Stimulated activated CD8-positive, alpha-beta memory T cell treated with anti-CD3 and anti-CD28 coated beads, Interleukin-4, amount 100 ng/mL, for 1 hour (primary cell): ENCODE measurements at places on chromosomes 7 and 10.

DNA sequence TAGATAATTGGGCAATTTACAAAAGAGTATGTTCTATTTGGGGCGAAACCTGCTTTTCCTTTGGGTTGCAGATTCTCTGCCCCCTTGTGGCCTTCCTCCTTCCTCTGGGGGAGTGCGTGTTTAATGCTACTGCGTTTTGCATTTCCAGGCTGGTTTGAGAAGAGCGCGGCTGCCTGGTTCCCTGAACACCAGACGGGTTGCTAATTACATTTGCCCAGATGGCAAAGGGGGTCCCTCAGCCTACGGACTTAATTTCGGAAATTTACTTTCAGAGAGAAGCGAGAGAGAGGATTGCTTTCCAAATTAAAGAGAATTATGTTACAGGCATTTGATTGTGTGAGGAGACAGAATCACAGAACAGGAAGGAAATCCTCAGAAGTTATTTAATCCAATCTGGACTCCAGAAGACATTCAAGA is 91.9 kb upstream of the JAZF1 start:
- no peak for DNase-seq

DNA sequence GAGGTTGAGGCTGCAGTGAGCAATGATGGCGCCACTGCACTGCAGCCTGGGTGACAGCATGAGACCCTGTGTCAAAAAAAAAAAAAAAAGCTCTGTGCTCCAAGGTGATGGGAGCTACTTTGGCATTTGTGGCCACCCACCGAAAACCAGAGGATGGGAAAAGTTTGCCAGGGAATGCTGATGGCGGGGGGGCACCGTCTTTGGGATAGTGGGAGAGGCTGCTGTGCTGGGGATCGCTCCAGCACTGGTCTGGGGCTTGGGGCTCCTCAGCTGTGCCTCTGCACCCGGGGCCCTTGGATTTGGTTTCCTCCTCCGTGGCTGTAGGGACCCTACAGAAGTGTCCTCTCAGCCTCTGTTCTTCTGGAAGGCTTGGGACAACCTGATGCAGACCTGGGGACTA is 11.7 kb upstream of the RAMP3 start:
- DNase-seq = no peak

DNA sequence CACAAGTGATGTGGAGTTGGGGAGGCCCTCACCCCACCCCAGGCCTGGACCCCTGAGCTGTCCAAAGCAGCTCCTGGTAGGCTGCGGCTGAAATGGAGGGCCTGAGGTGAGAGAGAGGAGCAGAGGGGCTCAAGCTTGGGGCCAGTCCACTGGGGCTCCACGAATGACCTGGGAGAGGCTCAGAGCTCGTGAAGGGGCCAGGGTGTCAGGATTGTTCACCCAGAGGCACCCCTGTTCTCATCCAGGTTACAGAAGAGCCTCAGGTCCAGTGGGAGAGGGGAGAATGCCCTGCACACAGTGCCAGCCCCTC is 102.2 kb upstream of the RET start:
- DNase-seq = no peak

GRCh38 chr7:98802088-98802780 is 67.6 kb downstream of the TMEM130 start:
- DNase-seq = no peak

GRCh38 chr10:46028584-46029460 is 1.6 kb downstream of the NCOA4 start:
- no peak for DNase-seq

GRCh38 chr7:106070201-106070551 is 41.9 kb downstream of the SYPL1 start:
- DNase-seq = no peak

- no peak for DNase-seq
Measured at GRCh38 chr7:26608402-26608801, 256.0 kb downstream of the SKAP2 start.

- no peak for DNase-seq
Measured at GRCh38 chr7:121697731-121698316, 175.1 kb upstream of the PTPRZ1 start.

GRCh38 chr7:94907026-94907810 is at the start of gene PPP1R9A:
Gene PPP1R9A, plus strand, starts transcription at chr7:94907594. Its CDS starts 2,520 bp downstream, at chr7:94910114.
- no peak for DNase-seq

DNA sequence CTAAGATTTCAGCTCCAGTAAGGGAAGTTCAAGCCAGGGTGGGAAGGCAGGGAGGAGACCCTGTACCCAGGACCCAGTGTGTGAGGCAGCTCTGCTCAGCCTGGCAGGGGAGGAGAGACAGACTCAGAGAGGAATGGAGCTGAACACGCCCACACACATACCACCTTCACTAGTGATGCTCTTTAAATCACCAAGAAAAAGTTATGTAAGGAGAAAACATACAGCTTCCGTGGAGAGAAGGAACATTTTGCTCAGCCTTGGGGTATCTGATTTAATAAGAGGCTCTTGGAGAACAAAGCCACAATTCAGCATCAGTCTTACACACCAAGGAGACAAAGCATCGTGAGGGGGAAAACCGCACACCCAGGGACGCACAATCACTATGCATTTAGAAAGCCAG is 62.9 kb downstream of the PRKAG2 start:
- no peak for DNase-seq
